MV-4-11 (cell line): ENCODE measurements at places on chromosomes 16 and 17.
A peak's percentile ranks its signal among the peaks of the same experiment; 100 is the strongest.

DNA sequence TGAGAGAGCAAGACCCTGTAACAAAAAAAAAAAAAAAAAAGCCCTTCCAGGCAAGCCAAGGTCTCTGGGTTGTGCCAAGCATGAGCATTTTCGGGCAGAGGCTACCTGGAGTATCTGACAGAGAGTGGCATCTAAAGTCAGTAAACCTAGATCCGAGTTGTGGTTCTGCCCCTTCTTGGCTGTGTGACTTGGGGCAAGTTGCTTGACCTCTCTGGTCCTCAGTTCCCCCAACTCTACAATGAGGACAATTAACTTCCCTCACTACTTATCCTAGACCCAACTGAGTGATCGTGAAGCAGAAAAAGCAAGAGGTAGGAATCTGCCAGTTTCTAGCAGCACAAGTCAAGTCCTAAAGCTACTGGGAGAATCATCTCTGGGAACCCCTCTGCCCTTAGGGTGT lies 34.4 kb downstream of the TMEM186 start:
- DNase-seq: no peak

GRCh38 chr17:6506679-6507231 lies 49.6 kb downstream of the PITPNM3 start:
- DNase-seq: no peak

GRCh38 chr16:87850009-87851006 lies 19.0 kb downstream of the SLC7A5 start:
- peak; percentile 18 for DNase-seq

DNA sequence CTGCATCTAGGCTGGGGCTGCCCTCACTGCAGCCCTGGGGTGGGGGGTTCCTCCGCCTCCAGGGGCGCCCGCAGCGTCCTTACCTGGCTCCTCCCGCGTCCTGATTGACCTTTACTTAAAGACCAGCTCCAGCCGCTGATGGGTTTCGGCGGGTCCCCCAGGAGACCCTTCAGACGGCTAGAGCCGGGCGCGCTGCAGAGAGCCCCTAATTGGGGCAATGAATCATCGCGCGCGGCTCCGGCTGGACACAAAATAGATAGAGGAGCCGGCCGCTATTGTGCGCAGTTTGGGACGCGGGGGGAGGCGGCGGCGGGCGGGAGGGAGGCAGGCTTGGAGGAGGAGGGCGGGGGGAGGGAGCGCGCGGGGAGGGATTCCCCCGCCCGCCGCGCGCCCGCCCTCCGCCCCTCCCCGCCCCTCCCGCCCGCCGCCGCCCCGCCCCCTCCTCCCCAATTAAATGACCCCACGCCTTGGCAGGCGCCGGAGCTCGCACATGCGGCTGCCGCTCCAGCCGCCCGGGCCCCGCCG lies 56.5 kb upstream of the CIBAR2 start:
- no peak for DNase-seq

- peak; percentile 89 for DNase-seq
Measured at GRCh38 chr17:77834170-77835115, 124.1 kb upstream of the TNRC6C start.

- peak; percentile 20 for DNase-seq
Measured at GRCh38 chr17:75273977-75274708, 3.1 kb upstream of the MIF4GD start.

- no peak for DNase-seq
Measured at GRCh38 chr16:85541181-85541580, 71.9 kb upstream of the GSE1 start.

- no peak for DNase-seq
Measured at GRCh38 chr17:19291646-19292376, 54.6 kb downstream of the EPN2 start.

GRCh38 chr17:58341861-58342475 lies 10.0 kb downstream of the SUPT4H1 start:
- no peak for DNase-seq

- DNase-seq: no peak
Measured at GRCh38 chr17:48498164-48498850, 32.5 kb downstream of the HOXB1 start.

- DNase-seq: no peak
Measured at GRCh38 chr17:35716173-35716572, 15.3 kb upstream of the RASL10B start.

GRCh38 chr17:61139219-61139618 lies 260.4 kb upstream of the TBX2 start:
- peak; percentile 98 for DNase-seq

DNA sequence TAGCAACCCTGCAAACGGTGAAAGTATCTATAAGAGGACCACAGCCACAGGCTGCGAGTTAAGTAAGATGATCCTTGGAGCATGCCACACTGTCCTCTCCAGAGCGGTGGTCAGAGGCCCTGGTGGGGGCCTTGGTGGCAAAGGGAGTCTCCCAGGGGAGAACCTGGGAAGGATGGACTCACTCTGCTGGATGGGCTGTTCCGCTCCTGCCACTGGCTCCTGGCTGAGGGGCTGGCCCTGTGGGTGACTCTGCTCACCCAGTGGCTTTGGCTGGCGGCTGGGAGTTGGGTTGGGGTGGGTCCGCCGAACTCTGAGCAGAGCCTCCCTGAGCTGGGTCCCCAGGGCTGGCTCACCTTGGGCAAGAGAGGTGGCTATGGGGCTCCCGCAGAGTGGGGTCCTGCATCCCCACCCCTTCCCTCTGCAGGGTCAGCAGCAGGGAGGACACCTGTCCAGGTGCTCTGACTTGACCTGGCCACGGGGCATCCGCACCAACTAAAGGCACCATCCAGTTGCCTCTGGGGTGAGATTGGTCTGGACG lies 7.3 kb downstream of the CDK5R1 start:
- DNase-seq: no peak

- peak; percentile 92 for DNase-seq
Measured at GRCh38 chr17:8222630-8223355, 12.4 kb upstream of the AURKB start.

DNA sequence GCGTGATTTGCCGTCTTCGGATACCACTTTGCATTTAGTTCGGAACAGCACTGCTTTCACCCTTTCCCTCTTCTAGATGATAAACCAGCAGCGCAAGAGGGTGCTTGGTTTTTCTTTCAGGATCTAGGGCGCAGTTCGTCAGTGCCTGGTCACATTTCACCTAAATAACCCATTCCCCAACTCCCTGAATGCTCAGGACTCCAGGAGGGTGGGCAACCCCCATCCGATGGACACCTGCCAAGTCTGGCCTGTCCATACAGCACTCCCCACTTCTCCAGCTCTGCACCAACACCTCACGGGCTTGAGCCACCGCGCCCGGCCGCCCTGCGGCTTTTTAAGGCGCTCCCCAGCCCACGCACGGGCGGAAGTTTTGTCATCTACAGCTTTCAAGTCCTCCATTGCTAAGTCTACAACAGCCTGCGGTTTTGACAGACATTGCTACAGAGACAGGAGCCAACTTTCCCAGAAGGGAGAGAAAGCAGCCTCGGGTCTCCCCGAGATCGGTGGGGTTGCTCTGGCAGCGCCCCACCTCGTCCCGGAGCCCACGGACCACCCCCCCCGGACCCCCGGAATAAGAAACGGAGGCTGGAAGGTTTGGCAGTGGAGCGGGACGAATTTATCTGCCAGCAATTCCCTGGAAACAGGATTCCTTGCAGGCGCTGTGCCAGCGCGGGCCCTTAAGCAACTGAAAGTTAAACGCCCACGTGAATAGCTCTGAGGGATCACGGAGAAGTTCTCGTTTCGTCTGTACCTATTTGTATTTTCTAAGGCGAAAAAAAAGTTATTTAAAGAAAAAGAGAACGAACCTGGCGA lies 38.6 kb upstream of the SLFN13 start:
- peak; percentile 93 for DNase-seq

DNA sequence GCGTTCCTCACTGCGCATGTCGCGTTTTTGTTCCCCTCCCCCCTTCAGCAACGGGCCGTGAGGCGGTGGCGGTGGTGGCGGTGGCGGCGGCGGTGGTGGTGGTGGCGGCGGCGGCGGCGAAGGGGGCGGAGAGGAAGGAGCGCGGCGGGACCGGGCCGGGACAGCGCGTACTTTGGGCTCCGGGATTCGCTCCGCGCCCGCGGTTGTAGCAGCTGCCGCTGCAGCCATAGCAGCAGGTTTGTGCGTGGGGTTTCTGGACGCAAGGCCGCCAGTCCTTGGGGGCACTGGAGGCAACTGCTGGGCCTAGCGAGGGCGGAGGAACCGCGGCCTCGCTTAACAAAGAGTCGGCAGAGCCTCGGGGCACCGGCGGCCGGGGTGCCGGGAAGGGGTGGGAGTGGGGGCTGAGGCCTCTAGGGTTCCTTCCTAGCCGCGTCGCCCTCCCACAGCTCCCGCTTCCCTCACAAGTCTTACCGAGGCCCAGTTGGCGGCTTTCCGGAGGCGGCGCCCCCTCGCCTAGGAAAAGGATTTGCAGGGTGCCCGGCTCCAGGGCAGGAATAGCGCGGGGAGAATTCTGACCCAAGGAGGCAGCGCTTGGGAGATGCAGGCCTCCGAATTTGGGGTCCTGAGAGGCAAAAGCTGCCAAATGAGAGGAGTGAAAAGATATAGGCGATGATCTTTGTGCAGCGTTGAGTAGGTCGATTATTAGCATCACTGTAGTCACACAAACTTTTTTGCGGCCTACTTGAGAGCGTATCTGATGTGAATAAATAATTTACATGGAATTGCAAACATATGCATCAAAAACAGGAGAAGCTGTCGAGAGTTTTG lies at the start of gene DDX42:
DDX42 (plus strand) TSS at position 30 of the 828 bp plus-strand sequence. CDS start 12,880 bp downstream, outside the sequence.
- peak; percentile 39 for DNase-seq

DNA sequence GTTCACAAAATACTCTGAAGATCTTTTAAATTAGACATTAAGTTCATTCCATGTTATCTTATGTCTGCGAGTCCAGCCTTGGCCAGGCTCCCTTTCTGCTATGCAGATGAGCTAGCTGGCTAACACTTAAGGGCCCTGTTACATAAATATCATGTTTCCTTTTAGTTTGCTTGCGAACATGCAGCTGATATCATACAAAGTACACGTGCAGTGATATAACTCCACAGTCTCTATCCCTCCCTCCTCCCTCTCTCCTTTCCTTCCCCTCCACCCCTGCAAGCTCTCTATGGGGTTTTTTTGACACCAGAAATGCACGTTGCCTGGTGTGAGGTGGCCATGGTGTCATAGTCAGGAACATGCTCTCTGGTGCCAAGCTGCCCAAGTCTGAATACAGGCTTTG lies 46.1 kb downstream of the ARHGAP17 start:
- DNase-seq: no peak

GRCh38 chr16:83214671-83215070 lies 587.9 kb downstream of the CDH13 start:
- no peak for DNase-seq

DNA sequence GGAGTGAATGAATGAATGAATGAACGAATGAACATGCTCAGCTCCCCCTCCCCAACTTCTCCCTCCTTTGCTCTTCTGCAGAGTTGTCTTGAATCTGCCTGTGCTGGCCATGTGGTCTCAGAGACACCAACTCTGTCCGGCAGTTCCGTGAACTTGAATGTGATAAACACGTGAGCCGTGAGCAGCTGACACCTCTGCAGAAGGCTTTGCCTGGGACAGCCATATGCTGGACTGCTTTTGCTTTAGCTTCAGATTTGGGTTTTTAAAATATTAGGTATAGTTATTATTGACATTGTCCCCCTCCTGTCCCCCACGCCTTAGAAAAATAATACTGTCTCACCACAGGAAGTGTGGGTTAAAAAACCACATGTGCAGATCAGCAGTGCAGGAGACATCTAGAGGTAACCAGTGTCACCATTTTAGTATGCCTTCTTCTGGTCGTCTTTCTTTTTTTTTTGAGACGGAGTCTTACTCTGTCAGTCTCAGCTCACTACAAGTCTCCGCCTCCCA lies 83.8 kb downstream of the ABCC1 start:
- DNase-seq: peak; percentile 22

DNA sequence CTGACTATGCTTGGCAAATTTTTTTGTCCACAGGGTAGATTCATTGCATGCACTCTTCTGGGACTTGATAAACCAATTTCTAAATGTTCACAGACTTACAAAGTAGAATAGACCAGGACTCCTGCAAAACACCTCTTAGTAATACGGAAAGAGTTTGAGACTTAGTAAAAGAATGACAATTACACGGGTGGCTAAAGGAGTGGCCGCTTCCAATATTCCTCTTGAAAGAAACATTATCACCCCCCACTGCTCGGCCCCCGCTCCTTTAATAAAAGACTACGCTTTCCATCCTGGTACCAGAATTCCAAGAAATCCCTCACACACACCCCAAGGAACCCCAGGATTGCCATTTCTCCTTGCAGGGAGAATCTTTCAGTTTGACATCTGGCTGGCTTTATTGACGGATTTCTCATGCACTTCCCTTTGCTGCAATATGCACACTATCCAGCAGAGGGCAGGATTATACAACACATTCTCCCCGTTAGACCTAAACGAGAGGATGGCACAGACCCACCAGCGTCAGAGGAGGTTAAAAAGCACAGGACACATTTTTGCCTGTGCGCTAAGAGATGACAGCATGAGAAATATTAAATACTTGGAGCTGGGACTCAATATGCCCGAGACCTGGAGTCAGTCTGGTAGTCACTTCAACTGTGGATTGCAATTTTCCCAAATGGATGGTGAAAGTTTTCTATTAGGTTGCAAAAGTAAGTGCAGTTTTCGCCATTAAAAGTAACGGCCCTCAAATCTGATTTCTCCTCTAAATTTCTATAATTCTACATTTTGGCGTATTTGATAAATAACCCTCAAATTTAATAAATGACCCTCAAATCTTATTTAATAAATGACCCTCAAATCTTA lies 46.6 kb upstream of the NUDT7 start:
- DNase-seq: peak; percentile 79

DNA sequence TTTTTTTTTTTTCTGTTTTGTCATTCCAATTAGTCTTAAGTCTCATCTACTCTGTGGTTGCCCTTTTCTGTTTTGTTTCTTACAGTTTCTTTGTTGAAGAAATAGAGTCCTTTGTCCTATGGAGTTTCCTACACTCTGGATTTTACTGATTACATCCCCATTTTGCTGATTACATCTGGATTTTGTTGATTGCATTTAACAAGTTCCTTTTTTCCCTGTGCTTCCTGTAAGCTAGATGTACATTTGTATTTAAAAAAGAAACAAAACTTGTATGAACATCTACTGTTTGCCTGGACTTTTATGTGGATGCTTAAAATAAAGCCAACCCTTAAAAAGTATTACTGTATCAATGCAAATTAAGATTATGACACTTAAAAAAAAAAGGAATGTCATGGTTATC lies 147.6 kb downstream of the CHD9 start:
- DNase-seq: no peak

DNA sequence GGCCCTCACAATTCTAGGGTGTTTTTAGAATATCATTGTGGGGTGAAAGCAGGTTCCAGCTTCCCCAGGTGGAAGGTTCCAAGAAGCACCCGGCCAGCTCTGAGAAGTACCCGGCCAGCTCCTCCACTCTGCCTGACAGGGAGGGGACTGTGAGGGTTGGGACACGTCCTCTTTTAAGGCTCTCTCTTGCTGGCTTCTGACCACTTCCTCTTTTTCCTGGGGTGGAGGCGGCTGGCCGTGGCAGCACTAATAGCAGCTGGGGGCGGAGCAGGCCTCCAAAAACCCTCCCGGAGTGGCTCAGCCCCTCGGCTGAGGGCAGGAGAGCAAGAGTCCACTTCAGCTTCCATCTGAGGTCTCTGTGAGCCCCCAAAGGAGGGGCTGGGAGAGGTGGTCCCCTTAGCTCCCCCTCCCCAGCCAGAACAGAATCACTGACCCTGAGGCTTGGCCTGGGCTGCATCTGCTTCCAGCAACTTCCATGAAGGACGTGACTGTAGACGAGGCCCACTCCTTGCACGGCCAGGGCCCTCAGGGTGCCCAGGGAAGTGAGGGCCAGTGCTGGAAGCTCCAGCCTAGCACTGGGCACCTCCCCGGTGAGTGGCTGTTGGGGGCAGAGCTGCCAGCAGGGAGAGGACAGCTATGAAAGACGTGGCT lies 26.7 kb upstream of the PLCG2 start:
- DNase-seq: peak; percentile 96
